ENCODE measurements at places on chromosomes 4 and X. TPM values are rescaled to one million over a fixed set of nuclear protein-coding genes. Genes with fewer than 3 reads are reported as not detected.

UGT2B10 gene
- polyA plus RNA-seq, result 0.09 TPM

LYAR gene
- polyA plus RNA-seq, result 14.2 TPM

DNA sequence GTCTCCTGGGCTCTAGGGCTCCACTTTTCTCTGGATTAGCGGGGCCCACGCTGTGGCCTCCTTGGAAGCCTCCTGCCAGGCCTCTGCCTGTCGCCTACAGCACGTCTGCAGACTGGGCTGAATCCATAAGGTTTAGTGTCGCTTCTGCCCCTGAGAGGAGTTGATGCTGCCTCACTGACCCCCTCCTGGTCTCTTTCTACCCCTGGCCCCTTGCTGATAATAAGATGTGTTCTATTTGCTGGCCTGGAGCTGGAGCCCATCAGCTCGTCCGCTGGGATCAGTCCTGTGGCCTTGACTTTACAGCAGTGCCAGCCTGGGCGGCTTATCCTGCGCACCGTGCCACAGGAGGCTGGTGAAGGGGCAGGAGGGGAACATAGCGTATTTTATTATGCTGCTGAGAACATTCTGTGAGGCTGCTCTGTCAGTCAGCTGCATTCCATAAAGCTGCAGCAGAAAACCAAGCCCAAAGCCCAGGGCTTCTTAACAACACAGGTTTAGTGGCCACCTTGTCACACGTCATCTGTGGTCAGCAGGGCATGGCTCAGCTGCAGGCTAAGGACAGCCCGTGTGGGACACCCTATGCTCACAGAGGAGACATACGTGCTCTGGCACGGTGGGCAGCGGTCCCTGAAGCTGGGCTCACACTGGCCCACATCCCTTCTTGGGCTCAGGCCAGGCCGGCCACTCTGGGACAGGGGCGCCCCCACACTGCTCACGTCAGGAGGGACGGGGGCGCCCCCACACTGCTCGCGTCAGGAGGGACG, 29.3 kb upstream of the HGFAC start:
- no peak for DNase-seq

- DNase-seq, result no peak
These were observed 12.5 kb downstream of the GRXCR1 start for GRCh38 chr4:42904986-42905385.

GRCh38 chrX:106728337-106728736, 1.8 kb downstream of the RNF128 start:
- no peak for DNase-seq

GRCh38 chrX:37912777-37913176, 65.4 kb upstream of the DYNLT3 start:
- no peak for DNase-seq

- DNase-seq, result no peak
These were observed 62.1 kb upstream of the SCOC start for GRCh38 chr4:140311257-140311835.

DNA sequence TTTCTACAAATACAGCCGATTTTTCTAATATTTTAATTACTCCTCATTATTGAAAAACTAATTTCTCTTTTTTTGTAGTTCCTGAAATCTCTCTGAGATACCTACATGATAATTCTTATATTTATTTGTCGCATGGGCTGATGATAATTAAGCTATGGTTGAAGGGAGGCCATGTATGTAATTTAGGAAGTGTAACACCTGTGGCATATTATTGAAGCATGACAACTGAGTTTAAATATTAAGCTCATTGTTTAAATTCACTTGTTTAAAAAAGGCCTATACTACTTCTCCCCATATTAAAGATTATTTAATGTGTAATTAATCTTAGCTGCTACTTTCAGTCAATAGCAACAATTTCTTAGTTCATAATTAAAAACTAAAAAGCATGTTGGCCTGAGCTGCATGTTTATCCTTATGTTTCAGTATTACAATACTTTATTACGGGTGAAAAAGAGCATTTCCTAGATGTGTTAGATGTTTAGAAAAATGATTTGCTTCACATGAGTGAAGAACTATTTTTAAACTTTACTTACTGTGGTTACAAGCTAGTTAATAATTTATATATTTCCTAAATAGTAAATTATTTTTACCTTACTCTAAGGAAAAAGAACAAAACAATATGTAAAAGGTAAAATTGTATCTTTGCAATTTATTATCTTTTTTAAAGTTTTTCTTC, 122.4 kb downstream of the RAP1GDS1 start:
- DNase-seq, result no peak
